ENCODE measurements at places on chromosomes 3 and 15.

GRCh38 chr15:83720468-83720867 lies 66.5 kb downstream of the ADAMTSL3 start:
- DNase-seq, result no peak

GRCh38 chr15:83644439-83644838 lies 9.5 kb upstream of the ADAMTSL3 start:
- DNase-seq, result no peak

DNA sequence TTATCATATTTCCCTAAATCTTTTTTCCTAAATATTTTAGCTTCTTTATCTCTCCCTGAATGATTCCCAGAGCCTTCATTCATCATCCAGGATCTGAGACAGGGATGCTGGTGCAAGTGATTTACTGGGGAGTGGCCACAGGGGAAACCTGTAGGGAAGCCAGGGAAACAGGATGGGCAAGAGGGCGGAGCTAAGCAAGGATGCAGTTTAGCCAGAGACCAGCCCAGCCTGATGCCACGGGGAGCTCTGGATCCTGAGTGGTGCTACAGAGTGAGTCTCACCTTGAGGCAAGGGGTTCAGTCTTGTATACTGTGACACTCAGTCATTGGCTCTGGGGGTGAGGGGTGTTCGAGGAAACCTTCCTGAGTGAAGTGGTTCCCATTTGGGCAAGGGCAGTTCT lies 39.7 kb upstream of the LRRFIP2 start:
- no peak for DNase-seq

DNA sequence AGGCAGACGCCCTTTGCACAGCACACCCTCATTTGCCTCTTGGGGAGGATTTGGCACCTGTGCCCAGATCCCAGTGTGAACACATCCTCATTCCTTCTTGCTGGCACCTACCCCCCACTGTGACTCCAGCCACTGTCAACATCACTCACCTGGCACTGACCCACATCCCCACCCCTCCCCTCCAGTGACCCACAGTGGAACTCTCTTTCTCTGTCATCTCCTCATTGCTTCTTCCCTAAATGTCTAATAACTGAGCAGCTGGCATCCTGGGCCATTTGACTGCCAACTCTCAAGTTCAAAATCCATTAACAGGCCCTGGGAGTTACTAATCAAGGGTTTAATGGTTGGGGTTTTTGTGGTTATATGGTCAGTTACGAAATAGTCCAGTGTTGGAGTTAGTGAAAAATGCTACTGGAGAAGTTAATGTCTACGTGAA lies 14.4 kb downstream of the SNAPC5 start:
- DNase-seq, result no peak

DNA sequence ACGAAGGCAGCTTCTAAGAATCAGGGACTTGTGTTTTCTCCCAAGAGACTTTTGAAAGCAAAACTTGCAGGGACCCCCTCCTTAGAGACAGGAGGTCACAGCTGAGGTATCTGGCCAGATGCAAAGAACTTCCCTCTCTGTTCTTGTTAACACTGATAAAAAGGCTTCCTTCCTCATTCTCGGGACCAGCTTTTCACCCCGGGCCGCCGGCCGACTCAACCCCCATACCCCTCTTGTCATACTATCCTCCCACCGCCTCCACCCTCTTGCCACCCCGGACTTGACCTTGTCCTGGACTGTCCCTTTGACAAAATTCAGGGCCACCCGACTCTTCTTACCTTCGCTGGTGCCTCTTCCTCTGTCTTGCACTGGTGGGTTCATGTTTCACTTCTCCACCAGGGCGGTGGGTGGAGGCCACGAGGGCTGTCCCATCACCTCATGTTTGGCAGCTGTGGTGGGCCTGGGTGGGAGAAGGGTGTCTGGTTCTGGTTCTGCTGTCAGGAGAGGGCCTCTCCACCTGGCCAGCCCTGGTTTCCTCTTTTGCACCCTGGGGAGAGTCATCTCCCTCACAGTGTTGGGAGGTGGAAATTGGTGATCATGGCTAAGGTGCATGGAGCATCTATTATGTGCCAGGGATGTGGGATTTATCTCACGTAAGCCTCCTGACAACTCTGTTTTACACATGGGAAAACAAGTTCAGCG lies 32.5 kb downstream of the BHLHE40 start:
- DNase-seq, result no peak

GRCh38 chr3:98800401-98800800 lies 37.3 kb downstream of the ST3GAL6 start:
- no peak for DNase-seq

DNA sequence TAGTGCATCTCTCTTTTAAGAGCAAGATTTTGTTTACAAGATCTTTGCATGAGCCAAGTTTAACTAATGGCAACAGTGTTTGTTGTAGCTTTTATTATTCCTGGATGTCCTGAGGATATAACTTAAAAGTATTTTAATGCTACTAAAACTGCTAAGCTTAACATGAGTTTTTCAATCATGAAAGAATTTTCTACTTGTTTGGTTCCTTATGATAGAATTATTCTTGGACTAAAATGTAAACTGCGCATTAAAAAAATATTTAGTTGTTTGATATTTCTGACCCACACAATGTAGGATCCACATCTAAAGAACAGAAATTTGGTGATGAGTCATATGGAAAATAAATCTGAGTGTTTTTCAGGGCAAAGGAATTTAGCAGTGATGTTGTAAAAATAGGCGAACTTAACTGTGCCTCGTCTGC lies 70.8 kb downstream of the RAP2B start:
- no peak for DNase-seq

All from NCI-H2029 treated with DMSO at 0.1 percent for 48 hours (cell line).